Activated T-cell treated with anti-CD3 and anti-CD28 coated beads, Interleukin-2, amount 50 U/mL, for 72 hours (primary cell): ENCODE measurements at places on chromosomes 7 and 10. TPM values are rescaled to one million over a fixed set of nuclear protein-coding genes. Genes with fewer than 3 reads are reported as not detected.

GRCh38 chr10:74923556-74923955 lies 97.2 kb downstream of the KAT6B start:
- no peak for DNase-seq

DNA sequence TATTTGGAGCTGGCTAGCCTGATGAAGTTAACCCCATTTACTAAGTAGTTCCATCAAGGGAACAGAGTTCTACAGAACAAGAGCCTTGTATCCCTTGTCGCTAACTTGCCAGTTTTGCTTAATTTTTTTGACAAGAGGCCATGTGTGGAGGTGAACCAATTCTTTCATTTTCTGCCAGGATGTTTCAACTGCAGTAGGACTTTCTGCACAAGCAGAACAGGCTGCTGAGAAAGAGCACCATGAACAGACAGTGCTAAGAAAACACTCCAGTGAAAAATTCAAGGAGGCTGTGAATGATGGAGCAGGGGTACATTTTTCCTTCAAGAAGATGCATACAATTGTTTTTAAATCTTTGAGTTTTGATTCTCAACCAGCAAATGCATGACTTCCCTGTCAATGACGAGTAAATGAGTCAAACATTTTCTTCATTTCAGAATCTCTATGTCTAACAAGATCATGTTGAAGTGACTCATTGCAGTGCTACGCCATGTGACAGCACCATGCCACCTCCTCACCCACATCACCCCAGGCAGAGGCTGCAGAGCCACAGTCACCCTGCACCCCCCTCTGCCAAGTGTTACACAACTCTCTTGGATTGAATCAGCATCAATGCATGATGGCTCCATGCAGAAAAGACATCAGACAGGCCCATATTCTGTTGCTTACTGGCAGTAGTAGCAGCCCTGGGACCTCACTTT lies 193.1 kb downstream of the COBL start:
- peak; percentile 93 for DNase-seq

DNA sequence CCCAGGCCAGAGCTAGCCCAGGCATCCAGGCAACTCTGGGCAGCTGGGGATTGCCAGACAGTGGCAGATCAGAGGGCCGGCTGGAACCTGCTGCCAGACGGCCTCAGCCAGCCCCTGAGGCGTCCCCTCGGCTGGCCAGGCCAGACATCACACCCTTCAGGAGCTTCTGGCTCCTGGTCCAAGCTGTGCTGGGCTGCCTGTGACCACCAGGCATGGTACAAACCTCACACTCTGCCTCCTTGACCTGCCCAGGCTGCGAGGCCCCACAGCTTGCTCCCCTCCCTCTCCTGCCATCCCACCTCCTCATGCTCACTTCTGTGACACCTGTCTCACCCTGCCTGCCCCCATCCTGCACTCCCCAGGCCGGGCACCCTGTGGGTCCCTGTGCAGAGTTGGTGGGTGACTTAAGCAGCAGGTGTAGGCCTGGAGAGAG lies 5.7 kb downstream of the DEPP1 start:
- DNase-seq = no peak

RBM20 gene
- 0.37 TPM for total RNA-seq

GRCh38 chr10:5555021-5555510 lies 30.3 kb downstream of the CALML3 start:
- DNase-seq = no peak

- DNase-seq = no peak
Measured at GRCh38 chr7:137297551-137298463, 45.7 kb downstream of the PTN start.

ELFN1 gene
- total RNA-seq = not detected

GRCh38 chr7:139753693-139754111 lies 24.1 kb downstream of the HIPK2 start:
- no peak for DNase-seq
